ENCODE measurements at places on chromosomes 6 and 20.

- DNase-seq: no peak
Observed at GRCh38 chr20:24033151-24033550, 44.6 kb upstream of the GGTLC1 start.

- no peak for DNase-seq
Observed at GRCh38 chr6:71310261-71310660, 21.6 kb downstream of the OGFRL1 start.

GRCh38 chr20:1331801-1332453, 3.0 kb upstream of the SDCBP2 start:
- DNase-seq: no peak

GRCh38 chr6:143894655-143895054, 30.4 kb downstream of the ZC2HC1B start:
- no peak for DNase-seq

DNA sequence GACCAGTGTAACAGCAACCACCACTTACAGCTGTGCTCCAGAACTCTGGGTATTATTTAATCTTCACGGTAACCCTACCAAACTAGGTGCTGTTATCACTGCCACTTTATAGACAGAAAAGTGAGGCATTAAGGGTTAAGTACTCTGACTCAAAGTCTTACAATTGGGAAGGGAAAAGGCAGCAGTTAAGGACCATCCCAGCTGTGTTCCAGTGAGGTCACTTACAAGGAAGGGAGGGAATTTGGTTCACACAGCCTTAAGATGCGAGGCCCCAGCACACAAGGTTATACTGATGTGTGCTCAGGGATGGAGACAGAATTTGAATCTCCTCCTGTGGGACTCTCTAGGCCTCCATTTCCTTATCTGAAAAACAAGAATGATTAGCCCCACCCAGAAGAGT, 46.7 kb downstream of the TRERF1 start:
- no peak for DNase-seq
